ENCODE measurements at places on chromosomes 4 and X.

DNA sequence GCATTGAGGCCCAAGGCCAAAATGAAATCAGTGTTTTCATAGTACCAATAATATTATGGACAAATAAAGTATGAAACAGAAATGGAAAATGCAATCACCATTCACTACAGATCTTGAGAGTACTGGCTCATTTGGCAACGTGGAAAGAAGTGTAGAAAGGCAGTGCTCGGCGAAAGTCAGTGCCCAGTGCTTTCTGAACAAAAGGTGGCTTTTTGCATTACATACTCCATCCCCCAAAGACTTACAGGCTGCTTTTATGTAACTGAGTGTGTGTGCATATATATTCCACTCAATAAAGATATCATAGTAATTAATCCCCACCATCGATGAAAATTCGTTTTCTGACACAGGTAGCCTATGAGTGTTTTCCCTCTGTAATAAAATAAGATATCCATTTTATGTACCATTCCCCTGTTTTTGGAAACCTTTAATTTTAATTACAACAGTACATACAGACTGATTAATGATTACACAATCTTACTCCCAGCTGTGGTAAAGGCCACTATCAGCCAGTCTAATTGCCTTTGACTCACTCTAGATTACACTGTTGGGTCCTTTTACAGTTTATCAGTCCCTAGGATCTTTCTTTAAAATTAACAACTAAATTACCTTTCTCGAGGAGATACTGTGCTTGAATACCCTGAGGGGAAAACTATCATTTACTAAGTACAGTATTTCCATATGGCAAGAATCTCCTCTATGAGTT, 65.9 kb downstream of the MAD2L1 start:
- no peak for DNase-seq

DNA sequence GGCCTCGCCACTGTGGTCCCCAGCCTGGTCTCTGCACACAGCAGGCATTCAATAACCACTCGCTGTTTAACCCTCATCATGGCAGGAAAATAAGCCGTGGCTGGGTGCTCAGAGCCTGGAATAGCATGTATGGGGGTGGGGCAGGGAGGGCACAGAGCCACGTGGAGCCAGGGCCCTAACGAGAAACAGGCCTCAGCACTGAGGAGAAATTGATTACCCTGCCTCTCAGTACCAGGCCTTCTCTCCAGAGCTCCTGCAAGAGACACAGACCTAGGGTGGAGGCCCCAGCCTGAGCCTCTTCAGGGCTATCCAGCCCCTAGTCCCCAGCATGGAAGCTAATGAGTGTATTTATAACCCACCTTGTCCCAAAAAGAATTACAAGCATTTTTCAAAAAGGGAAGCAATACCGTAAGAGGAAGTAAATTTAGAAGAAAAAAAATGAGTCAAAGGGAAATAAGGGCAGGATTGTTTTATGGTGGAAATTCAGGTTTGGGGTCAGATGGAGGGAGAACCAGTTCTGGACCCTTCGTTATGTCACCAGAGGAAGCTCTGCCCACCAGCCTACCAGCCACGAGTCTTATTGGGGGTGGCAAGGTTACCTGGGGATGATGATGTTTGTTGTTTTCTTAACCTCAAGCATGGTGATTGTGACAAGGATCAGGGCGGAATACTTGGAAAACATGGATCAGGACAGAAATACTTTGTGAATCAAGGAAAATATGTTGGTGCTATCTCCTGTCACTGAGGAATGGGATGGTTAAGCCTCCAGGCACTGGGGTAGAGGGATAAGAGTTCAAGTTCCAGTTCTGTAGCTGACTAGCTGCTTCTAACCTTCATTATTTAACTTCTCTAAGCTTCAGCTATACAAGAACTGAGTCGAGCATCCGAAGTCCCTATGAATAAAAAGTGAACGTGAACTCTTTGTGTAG, 101.9 kb upstream of the RBPJ start:
- DNase-seq = no peak

- no peak for DNase-seq
Measured at GRCh38 chr4:142719854-142720541, 126.1 kb downstream of the INPP4B start.

DNA sequence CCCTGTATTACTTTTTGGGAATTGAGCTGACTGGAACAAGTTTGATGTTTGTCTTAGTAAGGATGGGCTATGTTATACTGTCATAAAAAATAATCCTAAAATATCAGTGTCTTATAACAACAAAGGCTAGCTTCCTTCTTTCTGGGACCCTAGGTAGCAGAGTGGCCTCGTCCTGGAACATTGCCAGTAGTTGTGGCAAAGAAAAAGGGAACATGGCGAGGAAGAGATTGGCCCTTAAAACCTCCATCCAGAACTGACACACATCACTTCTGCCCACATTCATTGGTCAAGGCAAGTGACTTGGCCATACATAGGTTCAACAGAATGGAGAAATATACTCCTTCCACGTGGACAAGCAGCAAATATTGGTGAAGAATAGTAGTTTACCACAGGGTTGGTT, 287.9 kb downstream of the PPP1R2C start:
- DNase-seq = no peak

- DNase-seq = no peak
Measured at GRCh38 chr4:168273838-168274237, 44.7 kb downstream of the DDX60 start.

DNA sequence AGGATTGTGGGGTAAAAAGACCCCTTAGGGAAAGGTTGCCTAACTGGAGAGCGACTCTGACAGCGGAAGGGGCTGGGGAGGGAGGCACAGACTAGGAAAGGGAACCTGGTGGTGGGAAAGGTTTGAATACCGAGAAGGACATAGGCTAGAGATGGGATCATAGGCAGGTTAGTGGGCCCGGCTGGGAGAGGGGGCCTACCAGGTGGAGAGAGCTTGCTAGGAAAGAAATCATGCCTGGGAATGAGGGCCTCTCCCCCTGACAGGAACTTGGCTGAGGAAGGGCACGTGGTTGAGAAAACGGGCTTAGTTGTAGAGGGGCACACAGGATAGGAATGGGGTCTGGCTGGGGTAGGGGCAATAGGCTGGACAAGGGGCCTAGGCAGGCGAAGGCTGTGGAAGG, 4.4 kb downstream of the OTUD6A start:
- no peak for DNase-seq

DNA sequence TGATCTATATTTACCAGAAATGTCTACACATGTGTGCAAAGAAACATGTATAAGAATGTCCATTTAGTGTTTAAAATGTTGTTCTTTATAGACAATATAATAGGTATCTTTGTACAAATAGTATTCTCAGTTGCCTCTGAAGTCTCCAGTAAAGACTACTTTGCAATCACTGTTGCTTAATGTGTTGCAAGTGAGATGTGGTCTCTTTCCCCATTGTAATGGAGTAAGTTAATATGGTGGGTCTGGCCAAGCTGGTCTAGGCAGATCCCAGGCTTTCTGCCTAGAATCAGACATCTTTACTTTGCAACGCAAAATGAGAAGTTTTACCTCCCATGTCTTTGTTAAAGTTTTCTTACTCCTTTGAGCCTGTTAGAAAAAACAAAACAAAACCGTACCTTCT, 144.8 kb downstream of the GABRA3 start:
- no peak for DNase-seq

GRCh38 chr4:174071595-174071994, 211.9 kb downstream of the FBXO8 start:
- DNase-seq = no peak

- DNase-seq = no peak
Measured at GRCh38 chrX:1877780-1878179, 262.9 kb downstream of the ASMT start.

DNA sequence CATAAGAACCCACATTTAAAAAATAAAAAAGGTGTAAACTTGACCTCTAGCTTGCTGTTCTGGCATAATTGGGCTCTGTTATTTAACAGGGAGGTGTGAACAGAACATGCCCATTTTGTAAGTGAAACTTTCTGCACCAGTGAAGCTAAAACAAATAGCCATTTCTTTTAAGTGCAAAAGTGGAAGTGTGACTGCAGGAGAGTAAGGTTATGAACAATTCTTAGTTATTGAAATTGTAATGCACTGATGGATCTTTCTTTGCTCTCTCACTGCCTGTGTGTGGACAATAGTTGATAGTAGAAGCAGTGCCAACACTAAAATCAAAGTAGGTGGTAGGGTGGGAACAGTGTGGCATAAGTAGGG, 12.6 kb downstream of the P2RY10 start:
- DNase-seq = no peak

DNA sequence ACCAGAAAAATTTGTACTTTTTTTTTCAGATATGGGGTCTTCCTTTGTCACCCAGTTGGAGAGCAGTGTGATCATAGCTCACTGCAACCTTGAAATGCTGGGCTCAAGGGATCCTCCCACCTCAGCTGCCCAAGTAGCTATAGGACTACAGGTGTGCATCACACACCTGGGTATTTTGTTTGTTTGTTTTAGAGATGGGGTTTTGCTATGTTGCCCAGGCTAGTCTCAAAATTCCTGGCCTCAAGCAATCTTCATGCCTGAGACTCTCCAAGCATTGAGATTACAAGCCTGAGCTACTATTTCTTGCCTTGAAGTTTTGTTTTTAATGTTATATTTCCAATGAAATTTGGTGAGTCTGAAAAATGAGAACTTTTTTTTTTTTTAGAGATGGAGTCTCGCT, 847.8 kb downstream of the TRIML1 start:
- no peak for DNase-seq

DNA sequence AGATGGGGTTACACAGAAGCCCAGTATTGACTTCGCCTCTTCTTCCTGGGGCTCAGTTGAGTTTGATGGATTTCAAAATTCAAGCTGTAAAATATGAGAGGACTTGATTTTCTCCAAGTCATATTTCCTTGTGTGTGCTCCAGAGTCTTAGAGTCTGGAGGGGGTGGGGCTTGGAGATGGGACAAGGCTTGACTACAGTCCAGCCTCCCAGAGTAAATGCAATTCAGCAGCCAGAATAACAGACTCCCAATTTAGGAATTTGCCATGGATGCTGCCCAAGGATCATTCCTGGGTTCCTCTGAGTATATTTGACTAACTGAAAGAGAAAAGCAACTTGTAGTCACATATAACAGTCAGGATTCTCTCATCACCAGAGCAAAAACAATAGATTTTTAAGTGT, 53.7 kb upstream of the RBPJ start:
- DNase-seq = no peak

- no peak for DNase-seq
Measured at GRCh38 chrX:136192839-136193414, 45.6 kb downstream of the FHL1 start.

- DNase-seq = no peak
Measured at GRCh38 chr4:2072971-2073807, 14.1 kb downstream of the NAT8L start.

DNA sequence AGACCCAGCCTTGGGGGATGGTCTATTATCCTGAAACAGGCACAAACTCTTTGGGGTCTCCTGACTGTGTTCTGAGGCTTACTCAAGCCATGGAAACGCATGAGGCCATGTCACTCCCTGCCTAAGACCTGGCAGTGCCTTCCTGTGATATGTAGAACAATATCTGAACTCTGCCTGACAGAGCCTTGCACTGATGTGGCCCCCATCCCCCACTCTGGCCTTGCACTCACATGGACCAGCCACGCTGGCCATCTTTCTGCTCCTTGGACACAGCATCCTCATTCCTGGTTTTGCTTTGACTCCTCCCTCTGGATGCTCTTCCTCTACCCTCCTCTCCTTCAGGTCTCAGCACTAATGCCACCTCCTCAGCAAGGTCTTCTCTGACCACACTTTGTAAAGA, 100.2 kb downstream of the SCD5 start:
- no peak for DNase-seq

GRCh38 chr4:243426-243825, 61.8 kb downstream of the ZNF732 start:
- no peak for DNase-seq

DNA sequence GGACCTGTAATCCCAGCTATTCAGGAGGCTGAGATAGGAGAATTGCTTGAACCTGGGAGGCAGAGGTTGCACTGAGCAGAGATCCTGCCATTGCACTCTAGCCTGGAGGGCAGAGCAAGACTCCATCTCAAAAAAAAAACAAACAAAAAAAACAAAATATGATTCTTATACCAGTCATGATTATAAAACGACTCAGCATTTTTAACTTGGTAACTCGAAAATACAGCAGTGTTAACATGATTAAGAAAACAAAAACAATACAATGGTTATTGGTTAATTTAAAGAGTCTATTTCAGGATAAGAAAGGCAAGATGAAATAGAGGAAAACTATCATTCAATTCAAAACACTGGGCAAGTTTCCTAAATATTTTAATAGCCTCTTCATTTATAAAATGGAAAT, 865.3 kb downstream of the PCDH7 start:
- DNase-seq = no peak

DNA sequence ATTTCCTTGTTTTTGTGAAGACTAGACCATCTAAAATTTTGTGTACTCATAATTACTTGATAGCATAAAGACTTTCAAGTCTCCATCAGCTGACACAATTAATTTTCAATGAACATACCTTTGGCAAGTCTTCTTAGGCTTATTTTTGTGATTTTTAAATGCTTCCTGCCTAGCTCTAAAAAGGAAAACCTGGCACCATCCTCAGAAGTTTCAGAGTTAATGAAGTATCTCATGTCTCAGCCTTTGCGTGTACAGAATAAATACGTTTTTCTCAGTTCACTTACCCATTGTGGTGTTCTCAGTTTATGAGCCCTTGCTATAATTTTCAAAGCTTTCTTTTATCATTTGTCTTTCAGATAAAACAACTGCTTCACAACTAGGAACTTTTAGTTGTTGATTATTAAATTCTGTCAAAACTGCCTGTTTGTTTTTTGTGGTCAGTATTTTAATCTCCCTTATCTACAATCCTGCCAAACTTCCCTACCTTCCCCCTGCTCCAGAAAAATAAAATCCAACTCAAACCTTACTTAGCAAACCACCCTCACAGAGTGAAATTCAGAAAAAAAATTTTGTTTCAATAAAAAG, 21.6 kb downstream of the ADD1 start:
- no peak for DNase-seq

DNA sequence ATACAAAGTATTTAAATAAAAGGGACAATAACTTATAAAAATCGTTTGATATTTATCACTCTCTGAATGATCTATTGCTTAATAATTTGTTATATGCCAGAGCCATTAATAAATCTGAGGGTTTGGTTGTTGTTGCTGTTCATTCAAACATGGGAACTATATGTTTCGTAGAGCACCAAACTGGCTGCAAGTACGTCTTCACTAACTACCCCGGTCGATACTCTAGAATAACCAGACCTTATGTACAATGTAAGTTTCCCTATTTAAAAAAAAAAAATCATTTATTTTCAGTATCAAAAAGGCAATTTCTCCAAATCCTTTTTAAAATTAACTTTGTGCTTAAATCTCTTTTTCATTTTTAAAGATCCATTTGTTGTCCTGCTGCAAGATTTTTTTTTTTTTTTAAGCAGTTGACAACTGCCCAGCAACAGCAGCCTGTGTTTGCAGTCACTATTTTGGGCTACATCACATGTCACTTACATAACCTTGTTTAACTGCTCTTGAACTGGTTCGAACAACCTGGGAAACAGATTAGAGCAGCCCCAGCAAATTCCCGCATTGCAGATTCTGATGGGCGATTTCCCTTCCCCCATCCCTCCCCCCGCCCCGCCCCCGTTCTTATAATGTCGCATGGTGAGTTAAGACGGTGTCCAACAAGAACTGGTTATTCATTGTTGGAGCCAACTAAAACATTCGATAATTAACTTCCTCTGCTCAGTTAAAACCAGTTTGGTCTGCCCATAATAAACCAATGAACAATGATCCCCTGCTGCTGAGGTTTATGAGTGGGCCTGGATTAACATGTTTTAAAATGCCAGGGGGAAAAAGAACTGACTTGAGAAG, 238.9 kb downstream of the NR3C2 start:
- no peak for DNase-seq

Data from amygdala (tissue), 56 donors.